ENCODE measurements at places on chromosomes 12 and 14.
A peak's percentile ranks its signal among the peaks of the same experiment; 100 is the strongest.

GRCh38 chr12:89288959-89289358 lies 63.3 kb downstream of the DUSP6 start:
- no peak for DNase-seq

GRCh38 chr12:55935738-55936151 lies 4.8 kb downstream of the DGKA start:
- DNase-seq: no peak

GRCh38 chr12:24522736-24523135 lies 426.2 kb downstream of the BCAT1 start:
- no peak for DNase-seq

GRCh38 chr12:87349681-87350080 lies 679.5 kb downstream of the C12orf50 start:
- no peak for DNase-seq

DNA sequence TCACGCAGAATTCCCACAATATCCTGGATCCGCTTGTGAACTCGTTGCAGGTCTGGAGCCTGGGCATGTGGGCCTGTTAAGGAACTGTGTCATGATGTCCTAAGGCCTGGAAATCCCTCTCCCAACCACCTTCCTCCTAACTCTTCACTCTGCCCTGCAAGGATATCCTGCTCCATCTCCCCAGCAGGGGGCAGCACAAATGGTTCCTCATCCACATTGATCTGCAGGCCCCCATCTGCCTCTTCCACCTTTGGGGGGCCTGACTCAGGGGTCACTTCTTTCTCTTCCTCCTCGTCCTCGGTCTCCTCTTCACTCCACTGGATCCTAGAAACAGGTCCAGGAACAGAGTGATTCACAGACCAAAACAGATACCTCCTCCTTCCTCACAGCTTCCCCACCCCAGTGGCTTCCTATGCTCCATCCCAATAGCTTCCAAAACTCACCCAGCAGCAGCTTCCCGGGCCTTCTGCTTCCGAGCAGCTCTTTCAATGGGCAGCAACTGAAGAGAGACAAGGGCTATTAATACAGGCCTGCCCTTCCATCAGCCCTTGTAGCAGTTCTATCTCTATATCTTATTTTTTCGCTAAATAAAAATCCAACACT lies 4.5 kb downstream of the NOP2 start:
- no peak for DNase-seq

DNA sequence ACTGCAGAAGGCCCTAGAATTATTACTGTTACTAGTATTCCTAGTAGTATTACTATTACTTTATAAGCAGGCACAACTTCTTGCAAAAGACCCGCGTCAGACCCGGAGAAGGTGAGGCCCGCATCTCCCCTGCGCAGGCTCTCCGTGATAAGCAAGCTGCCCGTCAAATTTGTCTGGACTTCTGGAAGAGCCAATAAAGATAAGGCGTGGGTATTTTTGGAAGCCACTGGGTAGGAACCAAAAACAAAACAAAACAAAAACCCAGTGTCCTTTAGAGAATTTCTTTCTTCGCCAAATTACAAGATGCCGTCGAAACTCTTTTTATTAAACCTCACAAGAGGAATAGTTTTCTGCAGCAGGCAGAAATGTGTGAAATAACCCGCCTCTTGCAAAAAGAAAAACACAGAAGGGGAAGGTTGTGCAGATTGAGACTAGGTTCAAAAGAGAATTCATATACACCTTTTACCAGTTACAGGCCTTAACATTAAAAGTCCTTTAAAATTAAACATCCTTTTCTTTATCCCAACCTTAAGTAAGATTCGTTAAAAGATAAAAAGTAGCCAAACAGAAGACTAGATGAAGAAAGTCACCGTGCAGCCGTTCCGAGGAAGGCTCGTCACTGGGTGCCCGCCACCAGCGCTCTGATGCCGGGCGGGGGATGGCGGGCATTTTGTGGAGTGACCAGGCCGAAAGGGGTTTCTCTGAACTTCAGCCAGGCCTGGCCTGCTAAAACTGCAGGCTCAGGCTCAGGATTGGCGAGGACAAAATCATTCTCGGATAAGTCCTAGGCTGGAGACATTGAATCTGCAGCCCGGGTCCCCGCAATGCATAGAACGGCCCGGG lies 1.6 kb downstream of the TBX5 start:
- no peak for DNase-seq

- no peak for DNase-seq
These were observed 54.1 kb downstream of the CMKLR1 start for GRCh38 chr12:108285016-108285415.

DNA sequence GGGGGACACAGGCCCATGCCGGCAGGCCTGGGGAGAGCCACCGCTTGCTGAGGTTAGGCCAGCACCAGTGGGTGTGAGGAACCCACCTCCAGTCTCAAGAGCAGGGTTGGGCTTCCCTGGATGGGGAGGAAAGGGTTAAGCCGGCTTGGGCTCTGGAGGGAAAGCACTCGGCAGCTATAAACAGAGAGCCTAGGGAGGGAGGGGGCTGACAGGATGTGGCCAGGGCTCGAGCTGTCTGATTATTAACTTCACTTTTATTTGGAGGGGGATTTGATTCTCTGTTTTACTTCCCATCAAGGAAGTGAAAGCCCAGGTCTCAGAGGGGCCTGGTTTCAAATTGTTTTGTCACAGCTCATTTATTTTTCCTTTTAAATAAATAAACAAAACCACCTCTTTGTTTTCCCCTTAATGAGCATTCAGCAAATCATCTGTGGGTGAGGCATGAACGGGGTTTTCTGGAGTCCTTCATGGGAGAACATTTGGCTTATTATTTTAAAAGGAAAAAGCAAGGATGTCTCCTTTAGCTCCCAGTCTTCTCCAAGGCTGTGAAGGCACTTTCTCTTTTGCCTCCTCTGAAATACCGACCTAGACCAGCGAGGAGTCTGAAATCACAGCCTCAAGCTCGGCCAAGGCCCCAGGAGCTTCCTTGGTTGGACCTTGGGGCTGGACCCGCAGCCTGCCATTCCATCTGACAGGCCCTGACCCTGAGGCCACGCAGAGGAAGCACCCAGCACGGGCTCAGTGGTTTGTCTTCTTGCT lies 21.9 kb upstream of the ZFP36L1 start:
- no peak for DNase-seq

DNA sequence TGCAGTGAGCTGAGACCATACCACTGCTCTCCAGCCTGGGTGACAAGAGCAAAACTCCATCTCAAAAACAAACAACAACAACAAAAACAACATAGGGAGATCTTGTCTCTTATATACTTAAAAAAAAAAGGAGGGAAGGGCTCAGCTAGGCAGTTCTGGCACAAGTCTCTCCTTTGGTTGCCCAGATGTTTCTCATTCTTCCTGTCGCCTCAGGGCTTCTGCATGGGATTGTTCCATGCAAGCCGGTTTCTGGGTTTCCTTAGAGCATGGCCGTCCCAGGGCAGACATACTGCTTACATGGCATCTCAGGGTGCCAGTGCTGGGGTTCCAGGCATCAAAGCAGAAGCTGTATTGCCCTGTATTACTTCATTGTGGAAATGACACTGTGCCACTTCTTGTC lies 5.2 kb upstream of the SLC8B1 start:
- DNase-seq: no peak

GRCh38 chr14:100268591-100269207 lies 29.8 kb downstream of the YY1 start:
- DNase-seq: no peak

DNA sequence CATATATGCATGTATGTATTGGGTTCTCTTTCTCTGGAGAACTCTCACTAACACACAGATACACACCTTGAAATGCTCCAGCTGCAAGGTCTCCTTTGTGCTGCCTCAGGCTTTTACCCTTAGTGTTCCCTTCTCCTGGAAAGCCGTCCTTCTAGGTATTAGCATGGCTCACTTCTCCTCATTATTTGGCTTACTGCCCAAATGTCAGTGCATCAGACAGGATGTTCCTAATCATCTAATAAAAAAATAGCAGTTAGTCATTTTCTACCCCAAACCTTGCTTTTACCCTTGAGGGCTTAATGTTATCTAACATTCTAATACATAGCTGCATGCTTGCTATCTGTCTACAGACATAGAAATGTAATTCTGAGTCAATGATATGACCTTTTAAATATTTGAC lies 109.0 kb upstream of the SLC16A7 start:
- no peak for DNase-seq

DNA sequence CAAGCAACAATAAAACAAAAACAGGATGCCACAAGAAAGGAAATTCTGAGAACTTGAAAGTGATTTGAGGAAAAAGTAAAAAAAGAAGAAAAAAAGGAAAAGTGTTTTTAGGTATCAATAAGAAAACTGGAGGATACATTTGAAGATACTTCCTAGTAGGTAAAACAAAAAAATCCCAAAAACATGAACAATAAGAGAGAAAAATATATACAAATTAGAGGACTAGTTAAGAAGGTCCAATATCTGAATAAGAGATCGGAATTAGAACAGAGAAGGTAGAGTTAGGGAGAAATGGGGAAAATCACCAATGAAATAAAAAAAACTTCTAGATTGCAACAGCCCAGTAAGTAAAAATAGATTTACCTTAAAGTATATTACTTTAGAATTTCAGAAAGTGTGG lies 8.8 kb downstream of the DEPDC4 start:
- DNase-seq: no peak

- no peak for DNase-seq
These were observed 225.1 kb downstream of the DIO2 start for GRCh38 chr14:79986251-79986650.

DNA sequence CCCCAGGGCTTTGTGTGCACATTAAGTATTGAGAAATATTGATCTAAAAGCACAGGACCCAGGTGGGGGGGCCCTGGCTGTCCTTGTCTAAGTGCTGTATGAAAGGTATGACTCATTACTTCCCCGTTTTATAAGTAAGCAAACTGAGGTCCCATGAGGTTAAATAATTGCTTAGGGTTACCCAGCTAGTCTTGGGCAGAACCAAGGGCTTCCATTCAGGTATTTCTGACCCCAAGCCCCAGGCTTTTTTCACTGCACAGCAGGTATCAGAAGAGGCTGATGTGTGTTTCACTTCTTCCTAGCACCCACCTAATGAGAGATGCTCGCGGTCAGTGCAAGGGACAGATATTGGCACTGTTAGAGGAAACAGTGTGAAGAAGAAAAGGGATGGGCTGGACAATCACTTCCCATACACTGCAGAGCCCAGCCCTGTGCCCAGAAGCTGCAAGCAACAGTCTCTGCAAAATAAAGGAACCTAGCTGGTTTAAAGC lies 4.7 kb upstream of the TC2N start:
- peak; percentile 80 for DNase-seq

- DNase-seq: no peak
These were observed 46.5 kb downstream of the NR1H4 start for GRCh38 chr12:100520048-100520769.

GRCh38 chr12:110927546-110927945 lies 7.2 kb upstream of the MYL2 start:
- no peak for DNase-seq

Data from T47D (cell line).